ENCODE measurements at places on chromosomes 5 and 9.

DNA sequence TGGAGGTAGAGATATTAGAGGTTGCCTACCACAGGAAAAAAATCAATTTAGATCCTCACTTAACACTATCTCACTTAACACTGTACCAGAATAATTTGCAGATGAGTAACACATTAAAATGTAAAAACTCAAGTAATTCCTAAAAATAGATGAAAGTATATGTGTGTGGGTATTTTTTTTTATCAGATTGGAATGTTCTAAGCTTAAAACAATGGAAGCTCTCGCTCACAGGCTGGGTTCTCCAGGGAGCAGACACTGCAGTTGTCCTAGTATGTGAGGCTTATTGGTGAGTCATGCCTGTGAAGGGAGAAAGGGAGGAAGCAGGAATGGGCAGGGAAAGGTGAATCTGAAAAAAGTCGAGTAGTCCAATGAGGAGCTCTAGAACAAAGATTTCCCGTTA lies 181.3 kb upstream of the ZNF608 start:
- DNase-seq, result no peak

DNA sequence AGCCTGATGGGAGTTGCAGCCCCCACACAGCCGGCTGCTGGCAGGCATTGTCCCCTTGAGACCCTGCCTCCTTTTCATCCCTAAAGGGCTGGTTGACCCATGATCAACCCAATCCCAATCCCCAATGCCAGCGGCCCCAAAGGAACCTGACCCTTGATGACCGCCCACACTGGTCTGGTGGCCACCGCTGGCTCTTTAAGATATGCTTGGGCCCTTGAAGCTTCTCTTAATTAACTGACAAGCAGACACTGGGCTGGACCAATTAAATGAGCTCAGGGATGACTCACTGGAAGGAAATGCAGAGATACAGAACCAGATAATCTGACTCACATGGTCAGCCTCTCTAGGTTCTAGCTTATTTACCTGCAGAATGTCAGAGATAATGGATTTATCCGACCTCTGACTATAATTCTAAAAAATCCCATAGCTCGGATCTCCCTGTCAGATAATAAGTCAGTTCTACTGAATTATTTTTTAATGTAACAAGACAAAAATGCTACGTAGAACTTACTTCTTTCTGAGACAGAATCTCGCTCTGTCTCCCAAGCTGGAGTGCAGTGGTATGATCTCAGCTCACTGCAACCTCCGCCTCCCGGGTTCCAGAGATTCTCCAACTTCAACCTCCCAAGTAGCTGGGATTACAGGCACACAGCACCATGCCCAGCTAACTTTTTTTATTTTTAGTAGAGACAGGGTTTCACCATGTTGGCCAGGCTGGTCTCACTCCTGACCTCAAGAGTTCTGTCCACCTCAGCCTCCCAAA lies 11.1 kb upstream of the MLANA start:
- DNase-seq, result no peak

DNA sequence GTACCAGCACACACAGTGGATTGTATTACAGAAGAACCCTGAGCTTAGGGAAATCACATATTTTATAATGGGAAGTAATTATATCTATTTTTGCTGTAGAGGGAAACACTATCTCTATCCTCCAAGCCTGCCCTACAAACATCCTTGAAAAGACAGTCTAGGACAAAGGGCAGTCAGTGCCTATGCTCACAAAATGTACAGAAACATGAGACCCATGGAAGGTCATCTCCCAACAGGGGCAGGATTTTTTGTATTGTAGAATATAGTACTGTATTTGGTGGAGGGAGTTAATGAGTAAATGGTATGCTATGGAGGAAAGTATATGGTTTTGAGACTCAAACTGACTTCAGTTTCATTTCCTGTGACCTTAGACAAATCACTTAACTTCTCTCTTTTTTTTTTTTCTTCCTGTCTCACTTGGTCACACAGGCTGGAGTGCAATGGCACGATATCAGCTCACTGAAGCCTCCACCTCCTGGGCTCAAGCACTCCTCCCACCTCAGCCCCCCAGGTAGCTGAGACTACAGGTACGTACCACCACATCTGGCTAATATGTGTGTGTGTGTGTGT lies 5.8 kb upstream of the RAB14 start:
- DNase-seq, result no peak

- no peak for DNase-seq
Measured at GRCh38 chr5:13464532-13465193, 479.8 kb downstream of the DNAH5 start.

GRCh38 chr5:145227881-145228280 lies 607.3 kb downstream of the PRELID2 start:
- DNase-seq, result no peak

GRCh38 chr5:142358648-142359047 lies 33.8 kb upstream of the SPRY4 start:
- no peak for DNase-seq

DNA sequence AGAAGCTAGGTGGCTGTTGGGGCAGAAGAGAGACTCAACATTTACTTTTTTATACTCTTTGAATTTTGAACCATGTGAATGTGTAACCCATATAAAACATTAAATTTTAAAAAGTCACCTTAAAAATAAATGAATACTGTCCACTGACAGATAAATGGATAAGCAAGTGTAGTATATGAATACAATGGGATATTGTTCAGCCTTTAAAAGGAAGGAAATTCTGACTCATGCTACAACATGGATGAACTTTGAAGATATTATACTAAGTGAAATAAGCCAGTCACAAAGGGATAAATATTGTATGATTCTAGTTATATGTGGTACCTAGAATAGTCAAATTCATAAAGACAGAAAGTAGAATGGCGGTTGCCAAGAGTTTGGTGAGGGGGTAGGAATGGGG lies 113.9 kb downstream of the TMEM174 start:
- no peak for DNase-seq

DNA sequence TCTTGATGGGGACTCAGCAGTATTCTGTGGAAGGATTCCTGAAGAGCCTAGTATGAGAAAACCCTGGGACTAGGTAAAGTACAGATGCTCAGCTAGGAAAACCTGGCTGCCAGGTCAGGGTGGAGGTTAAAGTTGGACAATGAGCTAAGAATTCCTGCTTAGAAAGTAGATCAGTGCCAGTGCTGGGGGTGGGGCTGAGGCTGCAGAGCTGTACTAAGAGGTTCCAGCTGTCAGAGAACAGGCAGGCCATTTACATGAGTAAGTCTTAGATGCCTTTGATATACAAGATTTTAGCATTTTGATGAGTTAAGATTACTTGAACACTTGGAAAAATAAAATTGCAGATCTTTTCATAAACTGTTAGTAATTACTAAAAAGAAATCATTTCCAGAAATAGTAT lies 332.3 kb upstream of the NUDT12 start:
- no peak for DNase-seq

GRCh38 chr5:89967771-89968444 lies 441.6 kb downstream of the CETN3 start:
- no peak for DNase-seq

GRCh38 chr5:143629871-143630659 lies 181.9 kb upstream of the HMHB1 start:
- DNase-seq, result no peak

GRCh38 chr5:124726631-124727362 lies 19.6 kb downstream of the ZNF608 start:
- DNase-seq, result no peak

GRCh38 chr9:136309101-136309801 lies 5.4 kb upstream of the CCDC187 start:
- no peak for DNase-seq

Data from left renal cortex interstitium (tissue), 4 donors.